Stimulated activated CD4-positive, alpha-beta T cell treated with anti-CD3 and anti-CD28 coated beads, TNF-alpha, amount 100 ng/mL, for 4 hours (primary cell): ENCODE measurements at places on chromosomes 1 and 21.
A peak's percentile ranks its signal among the peaks of the same experiment; 100 is the strongest.

DNA sequence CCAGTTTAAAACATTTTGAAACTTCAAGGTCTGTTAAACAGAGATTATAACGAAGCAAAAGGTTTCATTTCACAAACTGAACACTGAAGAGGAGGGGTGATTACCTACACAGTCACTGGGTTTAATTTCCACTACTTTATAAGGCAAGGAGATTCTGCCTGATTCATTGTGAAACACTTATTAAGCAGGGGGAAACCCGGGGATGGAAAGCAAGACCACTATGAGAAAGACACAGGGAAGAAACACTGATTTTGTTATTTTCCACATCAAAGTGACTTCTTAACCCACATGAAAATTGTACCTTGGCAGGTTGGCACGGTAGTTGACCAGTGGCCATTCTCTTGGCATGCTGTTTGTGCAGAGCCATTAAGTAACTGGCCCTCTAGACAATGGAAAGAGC, 8.1 kb upstream of the F5 start:
- DNase-seq, result no peak

DNA sequence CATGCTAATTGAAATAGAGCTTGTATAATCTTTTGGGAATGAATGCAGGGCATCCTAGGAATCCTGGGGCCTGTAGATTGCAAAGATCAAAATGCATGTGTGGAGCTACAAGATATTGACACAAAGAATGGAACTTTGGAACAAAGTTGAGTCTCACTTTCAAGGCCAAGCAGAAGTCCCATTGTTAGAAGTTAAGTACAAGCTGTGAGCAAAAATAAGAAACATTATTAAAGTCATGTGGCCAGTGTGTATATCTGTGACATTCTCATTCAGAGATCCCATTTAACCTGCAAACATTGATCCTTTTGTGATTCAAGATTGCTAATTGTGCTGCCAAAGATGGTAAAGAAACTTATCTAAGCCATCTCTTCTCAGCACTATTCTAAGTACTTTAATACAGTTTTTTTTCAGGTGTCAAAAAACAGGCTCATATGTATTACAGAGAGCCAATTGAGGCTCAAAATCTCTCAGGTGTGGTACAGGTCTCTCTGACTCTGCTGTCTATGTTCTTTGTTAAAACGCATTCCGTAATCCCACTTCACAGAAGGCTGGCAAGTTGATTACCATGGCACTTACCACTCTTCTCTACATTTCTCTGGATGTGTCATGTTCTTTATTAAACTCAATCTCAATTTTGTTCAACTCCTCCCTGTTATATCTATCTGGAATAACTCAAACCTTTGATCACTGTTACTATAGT, 704.4 kb upstream of the NEGR1 start:
- no peak for DNase-seq

DNA sequence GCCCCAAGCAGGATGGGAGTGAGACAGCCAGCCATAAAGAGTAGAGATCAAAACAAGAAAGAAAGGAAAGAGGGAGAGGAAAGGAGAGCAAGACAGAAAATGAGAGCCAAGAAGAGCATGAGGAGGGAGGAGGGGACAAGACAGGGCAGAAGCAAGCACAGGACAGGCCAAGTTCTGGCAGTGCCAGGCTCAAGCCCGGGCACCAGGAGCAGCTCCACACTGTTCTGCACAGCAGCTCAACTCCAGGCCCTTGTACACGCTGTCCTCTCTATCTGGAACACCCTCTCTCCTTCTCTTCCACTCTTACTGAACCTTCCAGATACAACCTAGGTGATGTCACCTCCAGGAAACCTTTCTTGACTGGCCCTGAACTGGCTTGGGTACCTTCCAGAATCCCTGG, 11.7 kb downstream of the IFFO2 start:
- DNase-seq, result no peak

- no peak for DNase-seq
These were observed 161.9 kb upstream of the UBE2U start for GRCh38 chr1:64041371-64042131.

DNA sequence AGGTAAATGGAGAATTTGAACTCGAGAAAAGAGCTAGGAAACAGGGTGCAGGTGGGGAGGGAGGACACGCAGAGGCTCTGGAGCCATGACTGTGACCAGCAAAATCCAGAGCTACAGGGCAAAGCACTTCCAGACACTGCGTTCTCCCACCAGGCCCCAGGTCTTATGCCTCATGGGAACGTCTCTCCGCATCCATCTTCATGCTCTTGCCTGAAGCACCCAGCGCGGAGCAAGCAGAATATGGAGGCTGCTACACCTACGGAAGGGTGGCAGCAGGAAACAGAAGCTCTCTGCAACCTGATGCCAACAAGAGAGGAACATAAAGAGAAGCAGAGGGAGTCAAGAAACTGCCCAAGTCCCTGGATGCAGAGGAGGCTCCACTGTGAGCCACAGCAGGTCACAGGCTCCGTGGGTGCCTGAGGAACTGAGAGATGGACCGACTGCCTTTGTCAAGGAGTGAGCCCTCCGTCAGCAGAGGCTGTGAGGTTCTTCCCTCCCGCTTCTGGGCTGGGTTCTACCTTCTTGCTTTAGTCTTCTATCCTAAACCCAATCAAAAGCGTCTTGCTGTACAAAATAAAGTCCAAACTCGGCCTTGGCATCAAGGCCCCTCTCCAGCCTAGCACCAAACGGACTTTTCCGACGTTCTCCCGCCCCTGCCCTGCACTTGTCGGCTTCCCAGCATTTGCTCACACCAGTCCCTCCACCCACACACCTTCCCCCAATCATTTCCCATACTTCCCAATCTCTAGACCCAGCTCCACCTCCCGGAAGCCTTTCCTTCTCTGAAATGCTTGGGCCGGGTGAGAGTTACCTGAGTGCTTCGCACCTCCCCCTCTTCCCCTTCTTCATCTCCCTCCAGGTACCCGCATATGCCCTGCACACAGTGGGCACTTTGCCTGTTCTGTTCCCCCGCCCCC, 930 bp downstream of the DHCR24 start:
- DNase-seq, result no peak

GRCh38 chr1:2801046-2801445, 447 bp downstream of the TTC34 start:
- no peak for DNase-seq

DNA sequence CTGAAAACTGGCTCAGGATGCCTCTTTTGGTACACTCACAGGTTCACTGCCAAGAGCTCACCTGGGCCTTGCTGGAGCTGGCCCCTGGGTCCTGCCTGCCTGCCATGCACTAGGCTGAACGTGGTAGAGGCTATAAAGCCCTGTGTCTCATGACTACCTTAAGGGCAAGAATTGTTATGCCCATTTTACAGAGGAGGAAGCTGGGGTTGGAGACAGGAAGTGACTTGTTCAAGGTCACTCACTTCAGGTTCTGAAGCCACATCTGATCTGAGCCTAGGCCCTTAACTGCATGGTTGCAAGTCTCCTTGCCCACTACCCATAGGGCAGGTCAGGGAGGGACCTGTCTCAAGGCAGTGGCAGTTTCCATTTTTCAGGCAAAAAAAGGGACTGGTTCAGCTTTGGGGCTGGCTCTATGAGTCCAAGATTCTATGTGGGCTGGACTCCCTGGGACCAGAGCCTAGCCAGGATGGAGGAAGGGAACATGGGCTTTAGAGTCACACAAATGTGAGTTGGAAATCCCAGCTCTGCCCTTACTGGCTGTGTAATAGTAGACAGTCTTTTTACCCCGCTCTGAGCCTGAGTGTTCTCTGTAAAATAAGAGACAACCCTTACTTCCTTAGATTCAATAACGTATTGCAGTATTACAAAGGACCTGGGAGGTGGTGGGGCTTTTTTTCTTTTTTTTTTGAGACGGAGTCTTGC, 7.8 kb downstream of the STK40 start:
- no peak for DNase-seq

DNA sequence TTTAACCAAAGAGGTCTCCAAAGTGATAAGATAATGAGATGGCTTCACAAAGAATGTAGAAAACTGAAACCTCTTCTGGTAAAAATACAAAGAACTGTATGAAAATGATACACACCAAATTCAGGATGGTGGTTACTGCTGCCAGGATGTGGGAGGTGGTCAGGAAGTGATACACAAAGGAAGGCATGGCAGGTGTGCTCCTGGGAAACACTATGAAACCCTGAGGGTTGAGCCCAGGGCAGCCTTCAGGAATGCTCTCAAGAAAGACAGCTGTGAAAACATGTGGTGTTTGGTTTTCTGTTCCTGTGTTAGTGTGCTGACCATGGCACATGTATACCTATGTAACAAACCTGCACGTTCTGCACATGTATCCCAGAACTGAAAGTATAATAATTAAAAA, 109.3 kb downstream of the NTNG1 start:
- no peak for DNase-seq

GRCh38 chr1:42922687-42923366, 35.8 kb downstream of the SLC2A1 start:
- no peak for DNase-seq

DNA sequence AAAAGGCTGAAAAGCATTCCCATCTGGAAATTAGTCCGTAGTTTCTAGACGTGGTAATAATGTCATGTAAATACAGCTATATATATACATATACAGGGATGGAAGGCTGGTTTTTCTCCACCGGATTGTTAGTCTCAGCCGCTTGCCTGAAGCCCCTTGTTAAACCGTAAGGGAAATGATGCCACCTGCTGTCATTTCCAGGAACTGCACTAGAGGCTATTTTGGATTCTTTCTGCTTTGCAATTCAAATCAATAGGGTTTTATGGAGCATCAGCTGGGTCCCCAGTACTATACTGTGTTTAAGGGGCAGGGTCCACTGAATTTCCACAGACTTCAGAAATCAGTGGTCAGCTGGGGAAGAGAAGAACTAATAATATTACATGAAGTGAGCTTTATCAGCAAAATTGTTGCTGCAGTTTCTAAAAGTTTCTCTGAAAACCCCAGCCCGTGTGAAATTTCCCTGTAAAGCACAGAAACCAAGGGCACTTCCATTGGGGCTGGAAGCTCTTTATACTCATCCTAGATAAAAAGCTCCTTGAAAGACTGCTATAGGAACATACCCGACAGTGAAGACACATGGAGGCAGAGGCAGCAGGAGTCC, 33.8 kb upstream of the MPZL1 start:
- DNase-seq, result peak; percentile 74
